ENCODE measurements at places on chromosomes 1 and 21.

- DNase-seq: no peak
Observed at GRCh38 chr1:105087506-105087905, 1337.8 kb downstream of the AMY1C start.

GRCh38 chr1:27388337-27389005 lies 4.0 kb upstream of the GPR3 start:
- peak; percentile 65 for DNase-seq

DNA sequence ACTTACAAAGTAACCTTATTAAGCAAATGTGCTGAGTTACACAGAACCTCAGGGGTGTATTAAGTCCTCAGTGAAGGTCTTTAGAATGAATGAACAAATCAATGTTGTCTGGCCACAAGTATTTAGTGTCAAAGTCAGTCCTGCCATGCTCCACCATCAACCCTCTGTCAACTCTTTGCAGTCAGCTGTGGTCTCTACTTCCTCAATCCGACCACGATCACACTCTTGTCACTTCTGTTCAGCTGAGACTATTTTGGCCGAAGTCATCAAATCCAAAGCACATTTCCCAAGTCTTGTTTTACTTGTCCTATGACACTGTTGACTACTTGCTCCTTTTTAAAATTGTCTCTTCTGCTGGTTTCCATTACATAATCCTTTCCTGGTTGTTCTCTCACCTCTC lies 173.5 kb downstream of the ST6GALNAC5 start:
- no peak for DNase-seq

GRCh38 chr1:36450270-36450918 lies at the start of gene OSCP1:
OSCP1 (minus strand) TSS chr1:36450451; CDS start chr1:36450369, 82 bp downstream.
- DNase-seq: peak; percentile 93

Measured in hematopoietic multipotent progenitor cell treated with erythropoietin and hydrocortisone succinate and interleukin-3 and kit ligand, for 15 days (in vitro differentiated cells).